ENCODE measurements at places on chromosomes 16 and 17.
A peak's percentile ranks its signal among the peaks of the same experiment; 100 is the strongest.

- no peak for DNase-seq
Observed at GRCh38 chr16:10308305-10309193, 77.3 kb upstream of the ATF7IP2 start.

DNA sequence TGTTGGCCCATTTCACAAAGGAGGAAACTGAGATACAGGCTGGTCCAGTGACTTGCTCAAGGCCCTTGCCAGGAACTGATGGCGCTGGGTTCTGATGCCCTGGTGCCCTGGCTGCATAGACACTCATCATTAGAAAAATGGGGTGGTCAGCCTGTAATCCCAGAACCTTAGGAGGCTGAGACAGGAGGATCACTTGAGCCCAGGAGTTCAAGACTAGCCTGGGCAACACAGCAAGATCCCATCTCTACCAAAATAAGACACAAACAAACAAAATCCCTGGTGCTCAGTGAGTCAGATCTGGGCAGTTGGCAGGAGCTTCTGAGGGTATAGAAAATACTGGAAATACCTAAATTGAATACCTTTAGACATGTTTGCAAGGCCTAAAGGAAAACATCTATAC is 41.1 kb upstream of the KIFC3 start:
- no peak for DNase-seq

- DNase-seq, result no peak
Observed at GRCh38 chr17:2406903-2407790, 6.3 kb upstream of the MNT start.

- DNase-seq, result peak; percentile 63
Observed at GRCh38 chr17:2928294-2928890, 132.2 kb downstream of the RAP1GAP2 start.

Data from retina (tissue), 1 donor.